ENCODE measurements at places on chromosomes 11 and 22.

GRCh38 chr11:65552388-65552951 is 5.7 kb downstream of the LTBP3 start:
- no peak for DNase-seq

GRCh38 chr11:85740481-85741400 is 54.7 kb upstream of the CCDC89 start:
- DNase-seq: no peak

- DNase-seq: no peak
Observed at GRCh38 chr22:49367041-49367697, 460.5 kb downstream of the BRD1 start.

- DNase-seq: no peak
Observed at GRCh38 chr11:10058356-10058755, 235.7 kb downstream of the SBF2 start.

DNA sequence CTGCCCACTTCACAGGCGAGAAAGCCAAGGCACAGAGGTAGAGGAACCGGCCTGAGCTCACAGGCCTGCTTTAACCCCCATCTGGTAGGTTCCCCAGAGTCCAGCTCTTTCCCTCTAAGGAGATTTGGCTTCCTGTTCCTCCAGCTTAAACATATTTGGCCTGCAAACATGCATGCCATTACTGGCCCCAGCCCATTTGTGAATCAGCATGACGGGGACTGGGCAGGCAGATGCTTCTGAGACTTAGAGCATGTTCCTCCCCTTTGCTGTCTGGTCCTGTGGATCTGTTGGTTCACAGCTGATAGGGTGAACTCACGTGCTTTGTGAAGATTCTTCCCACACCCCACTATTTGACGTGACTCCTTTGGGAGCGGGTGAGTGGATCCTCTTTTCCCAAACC is 12.6 kb downstream of the CHST1 start:
- DNase-seq: no peak

GRCh38 chr11:115164774-115165173 is 339.4 kb downstream of the CADM1 start:
- DNase-seq: no peak

GRCh38 chr22:28241656-28242290 is 322.7 kb upstream of the PITPNB start:
- DNase-seq: no peak

GRCh38 chr11:59614277-59615119 is 1.1 kb downstream of the OSBP start:
- DNase-seq: no peak

DNA sequence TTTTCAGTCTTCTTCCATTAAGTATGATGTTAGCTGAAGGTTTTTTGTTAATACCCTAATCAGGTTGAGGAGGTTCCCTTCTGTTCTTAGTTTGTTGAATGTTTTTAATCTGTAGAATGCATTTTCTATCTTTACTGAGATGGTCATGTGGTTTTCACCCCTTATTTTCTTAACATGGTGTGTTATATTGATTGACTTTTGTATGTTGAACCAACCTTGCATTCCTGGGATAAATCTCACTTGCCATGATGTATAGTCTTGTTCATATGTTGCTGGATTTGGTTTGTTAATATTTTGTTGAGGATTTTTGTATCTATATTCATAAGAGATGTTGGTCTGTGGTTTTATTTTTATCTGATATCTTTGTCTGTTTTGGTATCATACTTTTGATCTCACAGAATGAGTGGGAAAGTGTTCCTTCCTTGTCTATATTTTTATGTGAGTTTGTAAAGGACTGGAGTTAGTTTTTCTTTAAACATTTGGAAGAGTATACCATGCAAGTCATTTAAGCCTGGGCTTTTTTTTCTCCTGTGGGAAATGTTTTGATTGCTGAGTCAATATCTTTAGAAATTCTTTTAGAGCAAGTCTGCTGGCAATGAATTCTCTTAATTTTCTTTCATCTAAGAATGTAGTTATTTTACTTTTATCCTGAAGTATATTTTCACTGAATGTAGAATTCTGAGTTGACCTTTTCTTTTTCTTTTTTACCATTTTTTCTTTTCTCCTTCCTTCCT is 5.5 kb upstream of the P4HA3 start:
- DNase-seq: no peak

Data from CD4-positive, alpha-beta T cell treated with Interleukin-2 at 100 ng/mL for 4 hours (primary cell).